ENCODE measurements at places on chromosomes 7 and 10.

GRCh38 chr7:133853706-133854276 lies 273.3 kb upstream of the LRGUK start:
- DNase-seq: no peak

GRCh38 chr7:140899883-140900282 lies 24.8 kb downstream of the BRAF start:
- DNase-seq: no peak

GRCh38 chr7:30596014-30596641 lies 1.4 kb downstream of the GARS1 start:
- no peak for DNase-seq

GRCh38 chr10:36538953-36539586 lies 586.3 kb upstream of the ANKRD30A start:
- no peak for DNase-seq

GRCh38 chr10:58570307-58570723 lies 57.6 kb downstream of the BICC1 start:
- DNase-seq: no peak

DNA sequence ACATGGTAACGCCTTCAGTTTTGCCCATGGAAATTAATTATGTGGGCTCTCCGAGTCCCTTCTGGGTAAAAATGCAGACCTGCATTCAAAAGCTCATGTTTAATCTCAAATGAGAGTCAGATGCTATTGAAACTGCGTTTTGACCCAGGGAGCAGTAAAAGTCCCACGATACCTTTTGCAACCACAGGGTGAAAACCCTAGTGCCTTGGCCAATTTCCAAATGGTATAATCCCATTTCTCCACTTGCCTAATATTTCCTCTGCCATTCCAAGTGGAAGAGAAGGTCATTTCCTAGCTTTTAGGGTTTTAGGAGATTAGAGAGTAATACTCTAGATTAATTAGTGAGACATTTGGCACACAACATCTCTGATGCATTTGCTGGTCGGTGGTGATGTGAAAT lies 132.5 kb downstream of the NRP1 start:
- DNase-seq: no peak

- no peak for DNase-seq
These were observed 90.9 kb upstream of the TNRC18 start for GRCh38 chr7:5514440-5515035.

Measured in stimulated activated CD8-positive, alpha-beta memory T cell treated with anti-CD3 and anti-CD28 coated beads, Interleukin-12 subunit alpha, Interleukin-12 subunit beta, amount 100 ng/mL, for 4 hours (primary cell).